ENCODE measurements at places on chromosomes 11 and 22.

DNA sequence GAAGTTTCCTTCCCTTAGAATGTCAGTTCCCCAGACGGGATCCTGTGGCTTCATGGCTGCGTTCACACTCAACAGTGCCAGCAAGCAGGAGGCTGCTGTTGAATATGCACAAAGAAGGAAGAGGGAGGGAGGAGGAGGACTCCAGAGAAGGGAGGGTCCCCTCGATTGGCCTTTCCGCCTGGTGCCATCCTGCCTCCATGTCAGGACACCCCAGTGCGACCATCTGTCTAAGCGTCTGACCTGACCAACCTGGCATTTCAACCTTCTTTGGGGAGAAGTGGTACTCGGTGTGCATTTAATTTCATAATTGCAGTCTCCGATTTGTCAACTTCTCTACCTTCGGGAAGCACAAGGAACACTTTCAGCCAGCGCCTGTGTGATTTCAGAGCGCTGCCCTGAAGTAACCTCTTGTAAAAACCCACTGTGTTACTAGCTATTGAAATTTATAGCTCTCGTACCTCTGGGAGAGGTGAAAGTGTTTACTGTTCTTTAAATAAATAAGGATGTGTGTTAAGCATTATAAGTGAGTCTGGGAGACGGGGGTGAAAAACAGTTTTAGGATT, 1491.9 kb downstream of the TBC1D22A start:
- no peak for DNase-seq

DNA sequence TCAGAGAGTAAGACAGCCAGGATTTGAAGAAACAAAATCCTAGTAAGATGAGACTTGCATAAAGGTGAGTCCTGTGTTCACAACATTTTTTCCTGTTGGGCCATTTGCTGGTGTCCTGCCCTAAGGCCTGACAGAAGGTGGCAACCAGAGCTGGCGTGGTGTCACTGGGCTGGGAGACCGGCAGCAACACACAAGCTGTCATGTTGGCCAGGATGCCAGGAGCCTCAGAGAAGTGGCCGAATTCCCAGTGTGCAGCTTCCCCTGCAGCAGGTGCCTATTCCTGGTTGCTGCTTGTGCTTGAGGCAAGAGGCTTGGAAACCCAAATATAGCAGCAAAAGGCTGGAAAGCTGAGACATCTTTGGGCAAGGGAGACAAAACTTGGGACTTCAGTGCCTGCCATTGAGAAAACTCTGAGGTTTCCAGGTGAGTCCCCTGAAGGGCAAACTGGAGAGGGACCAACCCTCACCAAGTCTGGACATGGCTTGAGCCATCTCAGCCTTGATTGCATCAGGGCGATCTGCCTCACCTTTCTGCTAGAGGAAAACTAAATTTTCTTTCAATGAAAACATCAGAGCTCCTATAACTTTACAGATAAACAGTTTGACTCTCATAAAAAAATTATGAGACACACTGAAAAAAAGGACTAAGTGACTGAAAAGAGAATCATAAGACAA, 25.9 kb downstream of the ALG12 start:
- DNase-seq, result no peak

DNA sequence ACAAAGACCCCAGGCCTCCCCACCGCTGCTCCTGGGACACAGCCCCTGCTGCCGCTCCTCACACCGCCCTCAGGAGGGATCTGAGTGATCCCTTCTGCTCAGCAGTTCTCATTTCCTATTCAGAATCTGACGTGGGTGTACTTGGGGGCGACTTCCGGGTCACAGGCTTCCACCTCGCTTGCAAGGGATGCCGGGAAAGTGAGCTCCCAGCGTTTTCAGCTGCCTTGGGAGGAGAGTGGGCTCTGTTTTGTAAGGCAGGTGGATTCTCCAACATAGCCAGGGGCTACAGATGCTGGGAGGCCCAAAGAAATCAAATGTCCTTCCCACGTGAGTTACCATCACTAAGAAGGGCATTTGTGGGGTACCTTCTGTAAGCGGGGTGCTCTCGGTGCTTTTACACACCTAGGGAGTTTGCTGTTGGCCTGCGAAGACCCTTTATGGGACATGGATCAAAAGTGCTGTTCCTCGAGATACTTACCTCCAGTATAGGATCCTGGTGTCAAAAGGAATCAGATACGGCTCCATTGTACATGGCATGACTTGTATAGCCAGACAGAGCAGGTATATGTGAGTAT, 9.7 kb upstream of the LRRC10B start:
- no peak for DNase-seq

DNA sequence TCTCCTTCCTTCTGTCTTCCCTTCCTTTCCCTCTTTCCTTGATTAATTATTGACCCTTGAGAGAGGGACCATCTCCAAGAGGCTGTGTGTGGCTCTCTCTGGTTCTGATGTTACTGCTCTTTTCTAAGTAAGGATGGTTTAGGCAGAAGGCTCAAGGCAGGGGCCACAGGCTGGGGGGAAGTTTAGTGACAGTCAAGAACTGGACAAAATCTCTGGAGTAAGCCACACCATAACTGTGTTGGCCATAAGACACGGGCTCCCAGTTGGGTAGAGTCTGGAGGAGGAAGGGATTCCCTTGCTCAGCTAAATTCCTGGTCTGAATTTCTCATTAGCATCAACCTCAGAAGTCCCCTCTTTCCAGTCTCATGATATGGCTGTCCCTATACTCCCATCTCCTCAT, 74.7 kb downstream of the BUD13 start:
- no peak for DNase-seq

DNA sequence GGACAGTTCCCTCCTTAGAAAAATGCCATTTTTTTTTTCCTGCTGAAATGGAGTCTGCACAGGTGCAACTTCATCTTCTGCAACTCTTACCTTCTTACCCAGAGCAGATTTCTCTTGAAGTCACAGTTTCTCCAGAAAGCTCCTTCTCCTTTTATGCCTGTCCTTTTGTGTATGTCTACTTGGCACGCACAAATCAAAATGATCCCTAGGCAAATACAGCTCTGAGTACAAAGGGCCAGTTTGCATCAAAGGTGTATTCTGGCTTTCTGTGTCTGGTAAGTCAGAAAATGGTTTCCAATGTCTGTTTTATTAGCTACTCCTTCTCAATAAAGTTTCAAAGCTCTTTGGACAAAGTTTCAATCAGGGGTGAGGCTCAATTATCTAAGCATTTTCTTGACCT, 2.5 kb downstream of the CLDN25 start:
- DNase-seq, result no peak

DNA sequence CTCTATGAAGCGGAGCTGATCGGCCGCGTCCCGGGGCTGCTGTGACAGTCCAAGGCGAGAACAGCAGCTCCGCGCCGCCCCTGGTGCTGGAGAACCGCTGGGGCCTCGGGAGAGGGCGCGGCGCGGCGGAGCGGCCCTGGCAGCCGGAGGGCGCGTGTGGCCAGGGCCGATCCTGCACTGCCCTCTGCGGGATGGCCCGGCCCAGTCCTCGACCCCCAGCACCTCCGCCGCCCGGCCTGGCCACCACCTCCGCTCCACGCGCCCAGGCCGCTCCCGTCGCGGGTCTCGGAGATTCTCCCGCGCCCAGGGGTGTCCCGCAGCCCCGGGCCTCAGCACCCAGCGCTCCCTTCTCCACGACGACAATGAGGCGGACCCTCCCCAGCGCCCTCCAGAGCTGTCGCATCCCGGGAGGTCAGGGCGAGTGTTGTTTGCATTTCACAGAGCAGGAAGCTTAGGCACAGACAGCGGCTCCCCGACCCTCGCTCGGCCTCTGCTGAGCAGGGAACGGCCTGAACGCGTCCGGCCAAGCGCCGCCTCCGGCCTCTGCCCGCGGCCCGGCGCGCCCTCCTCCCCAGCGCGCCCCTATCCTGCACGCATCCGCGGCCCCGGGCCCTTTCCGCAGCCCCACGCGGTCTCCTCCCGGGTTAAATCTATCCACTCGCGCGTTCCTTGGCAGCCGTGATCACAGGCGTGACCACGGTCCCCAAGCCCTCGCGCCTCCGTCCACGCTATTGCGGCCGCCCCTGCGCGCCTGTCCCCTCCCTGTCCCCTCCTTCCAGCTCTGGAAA, 109.7 kb downstream of the WNT7B start:
- no peak for DNase-seq

DNA sequence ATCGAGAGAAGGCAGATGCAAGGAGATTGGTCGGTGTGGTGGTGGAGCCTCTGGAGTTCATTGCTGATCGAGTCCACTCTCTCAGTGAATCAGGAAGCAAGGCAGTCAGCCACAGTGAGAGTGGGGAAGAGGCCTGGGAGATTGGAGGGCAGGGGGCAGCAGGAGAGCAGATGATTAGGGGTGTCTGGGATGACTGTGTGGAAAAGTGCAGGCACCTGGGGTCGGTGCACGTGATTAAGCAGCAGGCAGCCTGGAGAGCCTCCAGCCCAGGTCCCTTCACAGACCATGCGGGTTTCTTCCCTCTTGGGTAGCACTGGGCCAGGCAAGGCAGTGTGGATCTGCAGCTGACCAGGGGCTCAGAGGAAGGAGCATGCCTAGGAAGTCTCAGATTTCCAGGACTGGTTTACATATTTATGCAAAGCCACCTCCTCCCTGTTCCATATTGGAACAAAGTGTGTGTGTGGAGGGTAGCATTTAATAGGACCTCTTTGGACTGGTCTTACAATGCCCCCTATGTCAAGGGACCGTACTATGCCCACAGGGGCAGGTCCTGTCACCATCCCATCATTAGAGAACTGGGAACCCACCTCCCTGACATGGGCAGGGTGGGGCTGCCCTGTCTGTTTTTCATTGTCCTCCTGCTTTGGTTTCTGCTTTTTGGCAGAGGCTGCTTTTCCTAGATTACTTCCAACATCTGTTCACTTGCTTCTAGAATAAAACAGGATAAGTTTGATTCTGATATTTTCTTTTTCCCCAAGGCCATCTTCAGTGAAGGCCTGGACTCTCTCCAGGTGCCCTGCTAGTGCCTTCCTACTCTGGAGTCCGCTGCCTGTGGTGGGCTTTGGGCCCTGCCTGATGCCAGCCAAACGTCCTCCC, 14.0 kb upstream of the GDPD5 start:
- no peak for DNase-seq

GRCh38 chr11:100827934-100828661, 141.0 kb downstream of the ARHGAP42 start:
- peak; percentile 32 for DNase-seq

- peak; percentile 83 for DNase-seq
Observed at GRCh38 chr11:64870176-64870892, 8.1 kb downstream of the EHD1 start.

DNA sequence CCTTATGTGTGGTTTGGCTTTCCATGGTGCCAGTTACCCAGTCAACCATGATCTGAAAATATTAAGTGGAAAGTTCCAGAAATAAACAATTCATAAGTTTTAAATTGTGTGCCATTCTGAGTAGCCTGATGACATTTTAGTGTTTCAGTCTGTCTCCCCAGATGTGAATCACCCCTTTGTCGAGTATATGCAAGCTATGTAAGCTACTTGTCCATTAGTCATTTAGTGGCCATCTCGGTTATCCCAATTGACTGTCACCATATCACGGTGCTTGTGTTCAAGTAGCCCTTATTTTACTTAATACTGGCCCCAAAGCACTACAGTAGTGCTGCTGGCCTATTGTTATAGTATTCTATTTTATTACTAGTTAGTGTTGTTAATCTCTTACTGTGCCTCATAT, 44.9 kb downstream of the ATG16L2 start:
- no peak for DNase-seq

DNA sequence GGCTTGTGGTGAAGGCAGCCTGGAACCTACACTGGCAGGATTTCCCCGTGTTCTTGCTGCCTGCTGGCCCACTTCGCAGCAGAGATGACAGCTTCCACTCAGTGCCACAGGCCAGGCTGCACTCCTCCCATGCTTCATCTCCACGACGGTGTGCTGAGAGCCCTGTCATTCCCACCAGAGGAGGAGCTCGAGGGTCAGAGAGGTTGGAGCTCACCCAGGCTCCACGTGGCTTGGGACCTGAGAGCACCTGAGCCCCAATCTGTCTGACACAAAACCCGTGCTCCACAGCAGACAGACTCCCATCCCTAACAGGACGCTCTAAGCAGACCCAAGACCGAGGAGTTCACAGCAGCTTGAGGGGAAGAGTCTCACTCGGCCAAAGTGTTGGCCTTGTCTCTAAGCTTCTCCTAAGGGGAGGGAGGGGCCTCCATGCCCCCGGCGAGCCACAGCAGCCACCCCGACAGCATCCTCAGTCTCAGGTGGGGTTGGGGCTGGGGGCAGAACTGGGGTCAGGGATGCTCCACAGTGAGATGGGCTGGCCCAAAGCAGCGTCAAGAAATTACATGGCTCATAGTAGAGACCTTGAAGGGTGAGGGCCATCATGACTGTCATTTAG, 10.7 kb downstream of the LRFN4 start:
- no peak for DNase-seq

DNA sequence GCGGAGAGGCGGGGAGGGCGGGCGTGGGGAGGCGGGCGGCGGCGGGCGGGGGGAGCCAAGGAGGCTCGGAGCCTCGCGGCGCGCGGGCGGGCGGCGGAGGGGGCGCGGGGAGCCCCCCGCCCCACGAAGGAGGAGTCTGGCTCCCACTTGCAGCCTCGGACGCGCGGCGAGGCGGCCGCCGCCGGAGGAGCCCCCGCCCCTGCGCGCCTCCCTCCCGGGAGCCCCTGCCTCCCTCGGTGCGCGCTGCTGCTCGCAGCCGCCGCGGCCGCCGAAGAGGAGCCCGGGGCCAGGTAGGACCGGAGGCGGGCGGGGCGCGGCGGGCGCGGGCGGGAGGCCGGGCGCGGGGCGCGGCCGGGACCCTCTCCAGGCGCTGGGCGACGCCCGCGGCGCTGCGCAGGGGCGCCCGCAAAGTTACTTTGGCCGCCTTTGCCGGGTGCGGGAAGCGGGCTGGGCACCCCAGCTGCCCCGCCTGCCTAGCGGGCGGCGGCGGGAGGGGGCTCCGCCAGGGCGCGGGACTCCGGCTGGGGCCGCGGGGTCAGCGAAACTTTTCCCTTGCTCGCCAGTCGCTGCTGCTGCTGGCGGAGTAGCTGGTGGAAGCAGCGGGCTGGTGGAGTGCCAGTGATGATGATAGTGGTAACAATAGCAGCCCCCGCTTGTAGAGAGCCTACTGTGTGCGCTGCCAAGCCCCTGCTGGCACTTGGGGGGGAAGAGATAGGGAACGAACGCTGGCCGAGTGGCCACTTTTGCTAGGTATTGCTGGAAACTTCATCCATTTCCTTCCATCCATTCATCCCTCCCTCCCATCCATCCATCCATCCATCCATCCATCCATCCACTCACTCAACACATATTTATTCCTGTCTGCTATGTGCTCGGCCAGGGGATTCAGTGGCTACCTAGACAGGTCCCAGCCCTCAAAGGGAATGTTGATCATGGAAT, at the start of gene MPPED1:
TSS of gene MPPED1 (plus strand) at position 146 of the 939 bp plus-strand sequence. CDS start 12,972 bp downstream, outside the sequence.
- no peak for DNase-seq

DNA sequence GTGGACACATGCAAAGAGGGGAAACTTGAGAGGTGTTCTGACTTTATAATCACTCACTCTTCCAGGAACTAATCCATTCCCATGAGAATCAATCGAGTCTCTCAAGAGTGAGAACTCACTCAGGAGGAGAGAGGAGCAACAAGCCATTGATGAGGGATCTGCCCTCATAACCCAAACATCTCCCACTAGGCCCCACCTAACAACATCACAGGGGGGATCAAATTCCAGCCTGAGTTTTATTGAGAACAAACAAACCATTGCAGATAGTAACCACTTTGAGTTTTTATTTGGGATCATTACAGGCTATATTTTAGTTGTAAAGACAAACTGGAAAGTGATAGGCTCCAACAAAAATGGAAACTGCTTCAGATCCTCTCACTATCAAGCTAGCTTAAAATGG, 328.8 kb upstream of the CTSC start:
- DNase-seq, result no peak

- no peak for DNase-seq
Observed at GRCh38 chr11:132048040-132048439, 677.6 kb downstream of the NTM start.

GRCh38 chr22:46612904-46613605, 7.1 kb upstream of the GRAMD4 start:
- DNase-seq, result no peak

- no peak for DNase-seq
Observed at GRCh38 chr11:120613264-120614226, 102.0 kb downstream of the GRIK4 start.

- no peak for DNase-seq
Observed at GRCh38 chr11:47324520-47324919, 28.0 kb downstream of the MYBPC3 start.
